ENCODE measurements at places on chromosomes 5 and 9.

DNA sequence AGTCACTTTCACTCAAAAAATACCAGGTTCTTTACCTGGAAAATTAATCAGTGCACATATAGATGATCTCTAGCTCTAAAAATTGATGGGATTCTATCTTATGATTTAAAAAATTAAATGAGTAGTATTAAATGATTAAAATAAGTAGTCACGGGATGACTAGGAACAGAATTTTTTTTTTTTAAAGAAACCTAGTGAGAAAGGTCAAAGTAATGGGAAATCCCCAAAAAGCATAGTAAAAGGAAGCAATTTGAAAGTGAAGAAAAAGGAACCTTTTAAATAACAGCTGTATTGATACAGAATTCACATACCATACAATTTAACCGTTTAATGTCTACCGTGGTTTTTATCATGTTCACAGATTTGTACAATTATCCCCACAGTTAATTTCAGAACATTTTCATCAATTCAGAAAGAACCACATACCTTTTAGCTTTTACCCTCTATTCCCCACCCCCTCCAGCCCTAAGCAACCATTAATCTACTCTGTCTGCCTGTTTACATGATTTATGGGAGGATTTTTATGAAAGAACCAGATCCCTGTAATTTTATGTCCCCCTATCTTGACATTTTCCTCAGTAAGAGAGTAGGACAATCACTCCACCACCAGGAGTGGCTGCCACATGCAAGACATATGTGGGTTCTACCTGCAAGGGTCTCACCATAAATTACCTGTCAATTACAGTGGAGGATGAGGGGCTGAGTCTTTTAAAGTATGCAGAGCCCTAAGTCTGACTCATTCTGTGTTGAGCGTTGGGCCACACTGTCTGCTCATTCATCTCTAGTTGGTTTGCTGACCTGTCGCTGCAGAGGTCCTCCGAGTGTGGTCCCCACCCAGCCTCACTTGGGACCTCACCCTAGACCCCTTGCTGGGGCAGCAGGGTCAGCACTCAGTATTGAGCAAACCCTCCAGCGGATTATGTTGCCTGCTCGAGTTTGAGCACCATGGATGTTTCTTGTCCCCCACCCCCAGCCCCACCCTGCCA lies 16.0 kb downstream of the ANKRD33B start:
- H3K27me3 ChIP-seq = no peaks in the 10 kb centered on the region
- peaks cover 6% of the 10 kb centered on the region for H3K4me1 ChIP-seq
- no peak overlapping the region for H3K4me3 ChIP-seq
- no peak for DNase-seq

- peaks cover 8% of the 10 kb centered on the region for H3K4me1 ChIP-seq
- no peaks in the 10 kb centered on the region for H3K36me3 ChIP-seq
- DNase-seq = no peak
- H3K4me3 ChIP-seq = no peak overlapping the region
- no peak overlapping the region for H3K27ac ChIP-seq
Observed at GRCh38 chr9:131986576-131986975, 93.1 kb downstream of the MED27 start.

GRCh38 chr5:115179394-115180164 lies 9.9 kb upstream of the TRIM36 start:
- 0 out of 2 replicates have a peak, but pooled peaks cover 4% of the 10 kb centered on the region for H3K36me3 ChIP-seq
- H3K4me1 ChIP-seq = peaks cover 3% of the 10 kb centered on the region
- no peak for DNase-seq
- H3K4me3 ChIP-seq = peak overlapping the region; percentile 21

GRCh38 chr9:97766092-97766491 lies 69.0 kb upstream of the XPA start:
- no peaks in the 10 kb centered on the region for H3K36me3 ChIP-seq
- H3K27me3 ChIP-seq = no peaks in the 10 kb centered on the region
- peaks cover 8% of the 10 kb centered on the region for H3K4me1 ChIP-seq
- DNase-seq = no peak

- peak within 1 kb of the TSS; percentile 82 for H3K27ac ChIP-seq
- DNase-seq = peak; percentile 88
- peaks cover 47% of the 10 kb centered on the region for H3K36me3 ChIP-seq
- peak within 1 kb of the TSS; percentile 99 for H3K4me3 ChIP-seq
Observed at GRCh38 chr9:127785933-127786772, at the start of gene CDK9. Gene CDK9, plus strand, starts transcription at chr9:127786034. Its CDS starts 115 bp downstream, at chr9:127786149.

DNA sequence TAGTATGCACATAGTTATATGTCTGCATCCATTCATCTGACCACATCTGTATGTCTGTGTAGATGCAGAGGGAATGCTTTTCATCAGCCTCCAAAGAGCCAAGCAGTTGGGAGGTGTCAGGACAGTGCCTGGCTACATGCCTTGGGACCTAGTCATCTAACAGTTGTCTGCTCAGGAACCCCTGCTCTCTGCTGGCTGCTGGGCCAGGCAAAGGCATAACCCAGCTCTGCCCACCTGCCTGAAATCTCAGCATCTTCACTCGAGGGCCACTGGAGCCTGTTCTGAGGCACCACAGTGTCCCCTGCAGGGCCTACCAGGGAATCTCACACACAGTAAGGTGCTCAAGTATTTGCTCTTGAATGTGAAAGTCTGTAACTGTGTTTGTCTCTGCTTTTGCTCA lies 3.7 kb downstream of the C9orf50 start:
- no peaks in the 10 kb centered on the region for H3K4me1 ChIP-seq
- no peaks in the 10 kb centered on the region for H3K27me3 ChIP-seq
- no peak for DNase-seq
- no peaks in the 10 kb centered on the region for H3K36me3 ChIP-seq

DNA sequence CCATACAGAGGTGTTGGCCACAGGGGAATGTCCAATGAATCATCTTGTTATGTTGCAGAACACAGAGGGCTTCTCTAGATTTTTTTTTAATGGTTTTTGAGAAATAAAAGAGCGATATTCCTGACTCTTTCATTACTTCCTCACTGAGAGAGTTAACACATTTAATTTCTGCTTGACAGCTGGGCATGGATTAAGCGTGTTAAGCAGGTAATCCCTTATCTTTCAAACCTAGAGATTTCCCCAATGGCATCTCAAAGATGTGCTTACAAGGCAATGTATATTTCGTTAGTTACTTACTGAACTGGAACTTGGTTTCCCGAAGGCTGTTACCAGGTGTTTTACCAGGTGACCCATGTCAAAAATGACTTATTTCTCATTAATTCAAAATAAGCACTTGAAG lies 21.8 kb upstream of the ADCY2 start:
- no peak overlapping the region for H3K27ac ChIP-seq
- no peaks in the 10 kb centered on the region for H3K4me1 ChIP-seq
- no peaks in the 10 kb centered on the region for H3K36me3 ChIP-seq
- H3K4me3 ChIP-seq = no peak overlapping the region
- no peaks in the 10 kb centered on the region for H3K27me3 ChIP-seq

GRCh38 chr9:97807681-97808080 lies 45.3 kb upstream of the FOXE1 start:
- H3K27ac ChIP-seq = peak overlapping the region; percentile 34
- peaks cover 28% of the 10 kb centered on the region for H3K4me1 ChIP-seq
- no peak overlapping the region for H3K4me3 ChIP-seq

DNA sequence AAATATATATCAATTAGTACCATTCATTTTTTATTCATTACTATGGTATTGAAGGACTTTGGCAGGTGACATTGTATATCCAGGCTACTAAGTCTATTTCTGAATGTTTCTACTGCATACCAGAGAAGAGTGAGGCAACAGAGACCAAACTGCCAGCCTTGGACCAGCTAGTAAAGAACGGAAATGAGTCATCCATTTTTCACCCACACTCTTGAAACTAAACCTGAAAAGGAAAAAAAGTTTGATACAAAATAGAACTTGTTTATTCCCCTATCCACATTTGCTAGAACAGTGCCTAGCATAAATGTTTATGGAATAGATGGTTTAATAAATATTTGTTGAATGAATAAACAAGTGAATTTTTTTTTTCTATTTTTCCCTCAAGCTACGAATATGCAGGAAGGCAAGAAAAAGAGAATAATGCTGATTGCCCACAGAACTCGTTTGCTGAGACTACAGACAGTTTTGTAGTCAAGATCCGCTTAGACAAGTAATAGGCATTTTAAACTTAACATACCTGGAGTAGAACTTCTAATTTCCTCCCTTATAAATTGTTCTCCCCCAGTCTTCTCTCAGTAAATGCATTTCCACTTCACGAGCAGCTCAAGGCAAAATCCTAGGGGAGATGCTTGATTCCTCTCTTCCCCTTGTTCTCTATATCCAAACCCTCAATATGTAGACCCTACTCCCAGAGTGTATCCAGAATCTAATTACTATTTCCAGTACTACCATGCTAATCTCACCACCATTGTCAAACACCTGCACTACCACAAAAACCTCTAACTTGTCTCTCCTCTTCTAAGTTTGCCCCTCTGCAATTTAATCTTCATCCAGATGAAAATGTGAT lies 146.2 kb upstream of the RASA1 start:
- peak; percentile 68 for DNase-seq
- peaks cover 67% of the 10 kb centered on the region for H3K4me1 ChIP-seq
- H3K4me3 ChIP-seq = no peak overlapping the region
- H3K27me3 ChIP-seq = no peaks in the 10 kb centered on the region
- peak overlapping the region; percentile 98 for H3K27ac ChIP-seq

All from RWPE2 (cell line).